ENCODE measurements at places on chromosomes 11 and 22.

DNA sequence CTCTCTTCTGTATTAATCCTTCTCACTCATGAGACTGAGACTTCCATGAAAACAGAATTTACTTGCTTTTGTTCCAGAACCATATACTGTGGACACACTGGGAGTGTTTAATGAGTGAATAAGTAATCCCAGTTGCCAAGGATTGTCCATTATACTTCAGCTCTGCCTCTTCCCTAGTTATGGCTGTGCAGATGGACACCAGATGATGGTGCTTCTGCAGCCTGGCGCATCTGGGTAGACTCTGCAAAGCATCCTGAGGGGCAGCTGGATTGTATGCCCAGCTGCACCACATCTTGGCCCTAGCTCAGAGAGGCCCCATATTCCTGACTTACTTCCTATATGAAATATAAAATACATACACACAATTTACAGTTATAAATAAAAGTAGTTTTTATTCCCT, 43.5 kb downstream of the DBX1 start:
- no peak for DNase-seq

DNA sequence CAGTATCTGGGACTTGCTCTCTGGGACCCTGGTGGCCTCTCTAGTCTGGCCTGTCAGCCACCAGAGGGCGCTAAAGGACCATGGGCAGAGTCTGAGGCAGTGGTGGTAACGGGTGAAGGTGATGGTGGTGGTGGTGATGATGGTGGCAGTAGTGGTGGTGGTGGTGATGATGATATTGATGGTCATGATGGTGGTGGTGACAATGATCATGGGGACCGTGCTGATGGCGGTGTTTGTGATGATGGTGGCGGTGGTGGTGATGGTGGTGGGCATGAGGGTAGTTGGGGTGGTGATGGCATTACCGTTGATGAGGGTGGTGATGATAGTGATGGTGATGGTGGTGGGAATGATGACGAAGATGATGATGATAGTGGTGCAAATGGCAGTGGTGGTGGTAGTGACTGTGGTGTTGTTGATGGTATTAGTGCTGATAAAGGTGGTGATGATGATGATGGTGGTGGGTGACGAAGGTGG, 16.0 kb downstream of the TRPM5 start:
- DNase-seq = no peak

- DNase-seq = no peak
Measured at GRCh38 chr22:35731321-35731720, 13.6 kb downstream of the APOL5 start.

- DNase-seq = no peak
Measured at GRCh38 chr11:9953994-9954626, 290.2 kb downstream of the SWAP70 start.

DNA sequence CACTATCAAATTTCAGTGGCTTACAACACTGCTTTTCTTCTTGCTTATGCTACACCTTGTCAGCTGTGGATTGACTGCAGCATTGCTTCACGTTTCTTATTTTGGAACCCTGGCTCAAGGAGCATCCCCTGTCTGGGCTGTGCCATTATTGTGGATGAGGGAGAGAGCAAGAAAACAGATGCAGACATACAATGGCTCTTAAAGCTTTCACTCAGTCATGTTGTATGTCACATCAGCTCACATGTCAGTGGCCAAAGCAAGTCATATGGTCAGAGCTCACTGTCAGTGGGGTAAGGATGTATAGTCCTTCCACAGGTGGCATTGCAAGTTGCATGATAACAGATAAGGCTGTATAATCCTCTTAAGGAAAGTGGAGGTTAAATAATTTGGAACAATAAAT, 10.0 kb downstream of the ARHGEF12 start:
- DNase-seq = no peak
